ENCODE measurements at places on chromosomes 1 and 21.

GRCh38 chr1:228228601-228229074, 20.8 kb downstream of the OBSCN start:
- DNase-seq: no peak

DNA sequence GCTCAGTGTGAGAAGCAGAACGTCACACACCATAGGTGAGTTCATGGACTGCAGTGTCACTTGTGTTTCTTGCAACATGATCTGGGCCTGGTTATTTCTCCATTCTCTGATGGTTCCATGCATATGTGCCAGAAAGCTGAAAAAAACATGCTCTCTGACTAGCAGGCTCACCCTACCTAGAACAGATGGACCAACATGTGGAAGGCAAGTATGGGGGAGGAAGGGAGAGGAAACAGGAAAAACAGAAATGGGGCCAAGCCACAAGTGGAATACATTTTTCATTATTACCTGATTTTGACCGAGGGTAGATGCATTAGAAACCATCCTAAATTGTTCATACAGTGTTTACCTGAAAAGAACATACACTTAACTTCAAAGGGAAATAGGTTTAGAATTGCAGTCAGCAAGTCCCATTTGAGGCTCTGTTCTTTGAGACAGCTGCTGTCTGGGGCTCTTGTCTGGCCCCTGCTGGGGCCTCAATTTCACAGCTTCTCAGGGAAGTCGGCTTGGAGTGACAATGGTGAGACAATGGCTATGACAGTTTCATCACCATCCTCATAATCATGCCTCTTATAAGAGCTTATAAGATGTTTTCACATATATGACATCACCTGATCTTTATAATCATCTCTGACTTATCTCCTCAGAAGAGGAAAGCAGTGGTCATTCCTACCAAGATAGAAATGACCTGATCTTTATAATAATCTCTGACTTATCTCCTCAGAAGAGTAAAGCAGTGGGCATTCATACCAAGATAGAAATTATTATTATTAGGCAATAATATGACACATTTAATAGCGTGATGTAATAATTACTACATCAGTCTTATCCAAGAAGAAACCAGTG, 327.3 kb downstream of the SIPA1L2 start:
- no peak for DNase-seq

- no peak for DNase-seq
These were observed 251.3 kb downstream of the SDCCAG8 start for GRCh38 chr1:243507001-243507671.

DNA sequence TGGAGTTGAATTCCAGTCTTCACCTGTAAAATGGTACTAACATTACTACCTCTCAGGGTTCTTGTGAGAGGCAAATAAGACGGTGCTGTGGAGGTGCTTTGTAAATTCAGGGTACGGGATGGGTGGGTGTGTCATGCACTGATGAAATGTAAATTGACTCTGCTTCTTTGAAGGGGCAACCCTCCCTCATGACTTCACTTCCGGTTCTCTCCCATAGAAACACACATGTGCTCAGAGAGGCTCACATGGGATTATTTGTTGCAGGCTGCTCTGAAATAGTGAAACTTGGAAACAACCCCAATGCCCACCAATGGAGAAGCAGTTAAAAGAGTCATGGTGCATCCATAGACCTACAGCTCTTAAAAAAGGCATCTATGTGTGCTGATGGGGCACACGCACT, 44.9 kb upstream of the SCMH1 start:
- no peak for DNase-seq

DNA sequence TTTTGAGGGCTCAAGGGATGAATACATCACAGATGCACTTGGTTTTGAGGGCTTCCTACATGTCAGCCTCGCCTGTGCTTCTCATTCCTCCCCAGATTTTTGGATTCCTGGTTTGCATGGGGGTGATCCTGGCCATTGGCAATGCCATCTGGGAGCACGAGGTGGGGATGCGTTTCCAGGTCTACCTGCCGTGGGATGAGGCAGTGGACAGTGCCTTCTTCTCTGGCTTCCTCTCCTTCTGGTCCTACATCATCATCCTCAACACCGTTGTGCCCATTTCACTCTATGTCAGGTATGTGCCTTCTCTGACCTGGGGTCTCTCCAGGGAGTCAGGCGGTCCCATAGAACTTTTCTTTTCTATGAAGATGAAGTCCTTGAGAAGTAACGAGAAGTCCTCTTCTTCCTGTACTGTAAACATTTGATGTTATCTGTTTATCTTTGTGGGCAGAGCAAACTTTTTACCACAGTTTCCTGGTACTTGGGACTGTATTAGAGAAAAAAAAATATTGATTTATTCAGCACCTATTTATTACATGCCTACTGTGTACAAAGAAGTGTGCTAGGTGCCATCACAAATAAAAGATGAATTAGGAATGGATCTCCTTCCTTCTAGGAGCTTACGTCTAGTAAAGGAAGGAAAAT, 12.0 kb downstream of the ATP8B2 start:
- no peak for DNase-seq

DNA sequence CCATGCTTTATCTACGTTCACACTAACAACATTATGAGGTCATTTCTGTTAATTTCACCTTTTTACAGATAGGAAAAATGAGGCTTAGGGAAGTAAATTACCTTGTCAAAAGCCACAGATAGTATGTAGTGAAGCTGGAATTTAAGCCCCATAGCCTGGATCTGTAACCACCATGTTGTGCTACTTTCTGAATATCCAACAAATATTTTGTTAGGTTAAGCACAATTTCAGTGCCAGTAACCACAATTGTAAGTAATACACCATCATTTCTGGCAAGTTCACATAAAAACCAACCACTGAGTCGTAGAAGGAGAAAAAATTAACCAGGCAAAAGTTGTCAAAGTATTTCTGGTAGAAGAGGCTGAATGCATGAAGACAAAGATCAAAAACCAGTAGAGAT, 593.1 kb upstream of the CAMK1G start:
- no peak for DNase-seq

DNA sequence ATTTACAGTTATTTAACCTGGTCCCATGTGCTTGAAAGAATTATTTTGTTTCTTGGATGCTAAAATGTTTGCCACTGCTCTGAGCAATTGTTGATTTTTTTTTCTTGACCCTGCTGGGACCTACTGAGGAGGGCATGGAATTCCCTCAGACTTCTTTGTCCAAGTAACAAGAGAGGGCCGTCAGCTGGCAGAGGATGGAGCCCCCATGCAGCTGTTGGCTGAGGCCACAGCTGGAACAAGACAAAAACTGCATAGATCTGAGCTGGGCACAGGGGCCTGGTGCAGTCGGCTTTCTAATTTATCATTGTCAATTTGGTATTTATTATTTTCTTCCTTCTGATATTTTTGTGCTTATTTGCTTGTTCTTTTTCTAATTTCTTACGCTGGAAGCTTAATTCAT, 39.6 kb upstream of the ABCG1 start:
- DNase-seq: no peak

GRCh38 chr1:154770897-154771594, 99.0 kb downstream of the KCNN3 start:
- no peak for DNase-seq

GRCh38 chr1:199857108-199857507, 170.4 kb upstream of the NR5A2 start:
- DNase-seq: no peak

GRCh38 chr1:22339237-22339636, 112.4 kb upstream of the ZBTB40 start:
- no peak for DNase-seq

GRCh38 chr1:81695741-81696140, 105.0 kb upstream of the ADGRL2 start:
- DNase-seq: no peak

DNA sequence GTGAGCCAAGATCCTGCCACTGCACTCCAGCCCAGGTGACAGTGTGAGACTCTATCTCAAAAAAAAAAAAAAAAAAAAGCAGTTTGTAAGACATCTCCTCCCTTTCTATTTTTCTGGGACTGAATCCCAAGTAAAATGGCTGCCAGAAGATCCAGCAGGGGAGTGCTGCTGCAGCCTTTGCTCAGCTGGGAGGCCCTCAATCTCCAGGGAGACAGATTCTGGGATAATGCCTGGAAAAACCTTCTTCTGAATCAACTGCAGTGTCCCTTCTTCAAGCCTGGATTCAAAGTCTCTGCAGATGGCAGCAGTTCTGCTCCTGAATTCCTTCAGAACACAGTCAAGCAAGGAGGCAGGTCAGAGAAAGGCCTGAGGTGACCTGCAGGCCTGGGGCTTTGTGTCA, 191.0 kb upstream of the NRIP1 start:
- no peak for DNase-seq

GRCh38 chr1:101605878-101606277, 369.1 kb downstream of the S1PR1 start:
- no peak for DNase-seq

- DNase-seq: no peak
These were observed 24.6 kb upstream of the COL9A2 start for GRCh38 chr1:40341491-40342380.

DNA sequence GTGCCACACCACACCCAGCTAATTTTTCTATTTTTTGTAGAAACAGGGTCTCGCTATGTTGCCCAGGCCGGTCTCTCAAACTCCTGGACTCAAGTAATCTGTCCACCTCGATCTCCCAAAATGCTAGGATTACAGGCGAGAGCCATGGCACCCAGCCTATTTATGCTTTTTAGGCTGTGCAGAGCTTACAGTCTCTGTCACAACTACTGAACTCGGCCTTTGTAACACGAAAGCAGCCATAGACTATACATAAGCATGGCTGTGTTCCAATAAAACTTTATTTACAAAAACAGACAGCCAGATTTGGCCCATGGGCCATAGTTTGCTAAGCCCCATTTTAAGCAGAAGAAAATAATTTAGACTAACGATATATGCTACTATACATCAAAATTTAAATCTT, 54.4 kb downstream of the NID1 start:
- DNase-seq: no peak

DNA sequence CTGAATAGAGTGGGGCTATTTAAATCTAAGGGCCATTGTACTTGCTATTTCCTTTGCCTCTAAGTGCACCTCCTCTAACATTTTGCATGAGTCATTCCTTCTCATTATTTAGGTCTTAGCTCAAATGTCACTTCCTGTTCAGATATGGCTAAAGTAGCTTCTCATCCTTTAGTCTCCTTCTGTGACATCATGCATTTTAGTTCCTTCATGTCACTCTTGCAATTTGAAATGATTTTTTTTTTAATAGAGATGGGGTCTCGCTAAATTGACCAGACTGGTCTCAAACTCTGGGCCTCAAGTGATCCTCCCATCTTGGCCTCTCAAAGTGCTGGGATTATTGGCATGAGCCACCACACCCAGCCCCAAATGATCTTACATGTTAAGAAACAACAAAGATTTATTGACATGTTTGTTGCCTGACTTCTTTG, 6.6 kb downstream of the TBX19 start:
- no peak for DNase-seq

DNA sequence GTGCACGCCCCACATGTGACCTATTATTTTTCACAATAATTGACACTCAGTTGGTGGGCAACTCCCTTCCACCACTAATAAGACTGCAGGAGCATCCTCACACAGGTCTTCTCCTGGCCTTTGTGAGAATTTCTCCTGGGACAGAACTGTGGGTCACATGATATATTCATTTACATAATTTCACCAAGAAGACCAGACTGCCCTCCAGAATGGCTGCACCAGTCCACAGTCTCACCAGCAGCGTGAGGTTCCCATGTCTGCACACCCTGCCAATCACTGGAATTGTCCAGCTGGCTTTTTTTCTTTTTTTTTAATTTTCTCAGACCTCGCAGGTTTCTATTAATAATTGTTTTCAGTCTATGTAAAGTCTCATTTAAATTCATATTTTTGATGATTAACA, 41.3 kb downstream of the ATP1A1 start:
- DNase-seq: no peak

DNA sequence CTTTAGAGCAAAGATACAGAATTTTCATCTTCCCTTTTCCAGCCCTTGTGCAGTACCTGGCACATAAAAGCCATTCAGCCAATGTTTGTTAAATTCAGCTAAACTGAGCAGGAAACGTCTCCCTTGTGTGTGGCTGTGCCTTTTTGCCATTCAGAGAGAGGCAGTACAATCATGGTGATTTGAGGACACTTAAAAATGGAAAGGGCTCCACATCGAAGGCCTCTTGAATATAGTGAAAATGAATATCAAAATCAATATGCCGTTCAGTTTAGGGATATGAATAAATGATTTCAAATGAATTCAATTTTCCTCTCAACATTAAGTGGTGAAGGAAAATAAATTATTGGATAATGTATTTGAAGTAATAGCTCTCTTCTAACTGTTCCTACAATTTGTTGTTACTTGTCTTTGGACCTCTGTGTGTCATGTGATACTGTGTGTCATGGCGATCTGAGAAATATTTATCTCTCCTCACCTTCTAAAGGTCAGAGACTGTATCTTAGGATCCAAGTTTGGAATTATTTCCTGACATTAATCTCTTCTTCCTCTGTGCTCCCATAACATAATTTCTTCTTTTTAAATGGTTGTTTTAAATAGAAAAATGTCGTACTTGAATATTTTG, 355.6 kb upstream of the ST6GALNAC5 start:
- DNase-seq: no peak

DNA sequence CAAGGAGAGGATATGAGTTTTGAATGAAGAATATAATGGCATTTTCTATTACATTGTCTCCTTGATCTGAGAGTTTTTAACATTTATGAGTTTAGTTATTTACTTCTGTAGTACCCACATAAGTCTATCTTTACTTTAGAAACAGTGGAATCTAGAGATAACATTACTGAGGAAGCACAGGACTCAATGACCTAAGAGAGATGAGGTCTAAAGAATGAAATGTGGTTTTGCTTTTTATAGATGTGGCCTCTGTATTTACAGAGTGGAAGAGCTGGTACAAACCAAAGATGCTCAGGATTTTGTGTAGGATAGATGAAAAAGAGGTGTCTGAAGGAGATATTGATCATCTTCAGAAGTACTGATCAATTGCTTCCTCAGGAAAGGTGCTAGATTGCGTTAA, 177.3 kb downstream of the KCTD3 start:
- no peak for DNase-seq
